DMS153 (cell line): ENCODE measurements at places on chromosomes 5 and 9.

DNA sequence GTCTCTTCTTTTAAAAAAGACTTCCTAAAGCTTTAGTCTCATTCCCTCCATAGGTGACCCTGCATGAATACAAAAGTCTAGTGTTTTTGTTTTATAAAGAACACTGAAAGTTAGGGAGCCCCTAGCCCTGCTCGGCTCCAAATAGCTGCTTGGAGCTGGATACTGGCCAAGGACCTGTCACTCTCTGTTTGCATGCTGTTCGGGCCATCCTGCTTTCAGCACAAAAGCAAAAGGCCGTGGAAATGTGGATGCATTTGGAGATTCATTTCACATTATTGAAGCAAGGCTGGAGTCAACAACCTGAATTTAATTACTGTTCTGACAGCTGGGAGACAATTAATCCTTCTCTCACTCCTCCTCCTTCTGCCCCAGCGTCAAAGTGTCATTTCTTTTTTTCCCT is 151.7 kb upstream of the NMUR2 start:
- no peak for DNase-seq

DNA sequence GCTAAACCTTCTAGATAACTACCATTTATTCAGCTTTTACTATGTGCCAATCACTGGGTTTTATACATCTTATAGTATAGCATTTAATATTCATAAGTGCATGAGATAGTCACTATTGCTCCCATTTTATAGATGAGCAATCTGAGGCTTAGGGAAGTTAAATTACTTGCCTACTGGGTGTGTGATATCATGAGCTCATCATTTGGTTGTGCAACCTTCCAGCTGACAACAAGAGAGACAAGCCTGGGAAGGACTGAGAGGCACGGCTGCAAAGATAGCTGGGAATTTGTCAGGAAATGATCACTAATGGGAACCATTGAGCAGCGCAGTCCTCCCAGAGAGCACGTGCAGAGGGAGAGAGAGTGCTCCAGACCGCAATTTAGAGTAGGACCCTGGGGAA is 481.6 kb upstream of the KIF2A start:
- DNase-seq: no peak

GRCh38 chr5:134463991-134464760 is 52.5 kb upstream of the CDKN2AIPNL start:
- no peak for DNase-seq

GRCh38 chr5:180233729-180234128 is 24.7 kb upstream of the RASGEF1C start:
- DNase-seq: no peak

DNA sequence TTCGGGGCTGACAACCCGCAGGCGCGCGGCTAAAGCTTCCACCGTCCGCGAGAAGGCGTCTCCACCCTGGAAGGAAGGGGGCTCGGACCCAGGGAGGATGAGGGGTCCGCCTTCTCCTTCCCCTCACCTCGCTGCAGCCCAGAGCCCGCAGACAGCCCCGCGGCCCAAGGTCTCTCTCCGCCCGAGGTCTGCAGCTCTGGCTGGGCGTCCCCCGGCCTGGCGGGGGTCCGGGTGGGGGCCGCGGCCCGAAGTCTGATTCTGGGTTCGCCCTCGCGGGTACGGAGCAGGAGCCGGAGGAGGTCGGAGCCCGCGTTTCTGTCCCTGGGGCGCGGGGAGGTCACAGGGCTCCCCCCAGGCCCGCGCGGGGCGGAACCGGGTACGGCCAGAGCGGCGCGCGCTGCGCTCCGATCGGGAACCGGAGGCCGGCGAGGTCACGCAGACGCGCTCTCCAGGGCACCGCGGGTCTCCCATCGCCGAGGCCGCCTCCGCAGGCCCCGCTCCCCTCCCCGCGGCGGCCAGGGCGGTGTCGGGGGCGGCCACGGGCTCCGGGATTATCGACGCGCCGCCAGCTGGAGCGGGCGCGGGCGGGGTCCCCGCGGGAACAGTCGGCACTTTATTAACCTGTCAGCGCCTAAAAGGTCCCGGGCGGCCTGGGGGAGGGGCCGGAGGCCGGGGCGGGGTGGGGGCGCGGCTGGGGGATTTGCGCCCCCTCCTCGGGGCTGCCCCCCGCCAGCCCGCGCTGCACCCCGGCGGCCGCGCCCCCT is 11.6 kb downstream of the LHX3 start:
- DNase-seq: no peak

- no peak for DNase-seq
Observed at GRCh38 chr9:6829027-6829426, 71.3 kb downstream of the KDM4C start.
